ENCODE measurements at places on chromosomes 2 and 18. TPM values are rescaled to one million over a fixed set of nuclear protein-coding genes. Genes with fewer than 3 reads are reported as not detected.

MRPL30 gene
- 34.9 TPM for total RNA-seq

SGPP2 gene
- not detected for total RNA-seq

DYNAP gene
- not detected for total RNA-seq

SPDYA gene
- total RNA-seq: 0.77 TPM

DNA sequence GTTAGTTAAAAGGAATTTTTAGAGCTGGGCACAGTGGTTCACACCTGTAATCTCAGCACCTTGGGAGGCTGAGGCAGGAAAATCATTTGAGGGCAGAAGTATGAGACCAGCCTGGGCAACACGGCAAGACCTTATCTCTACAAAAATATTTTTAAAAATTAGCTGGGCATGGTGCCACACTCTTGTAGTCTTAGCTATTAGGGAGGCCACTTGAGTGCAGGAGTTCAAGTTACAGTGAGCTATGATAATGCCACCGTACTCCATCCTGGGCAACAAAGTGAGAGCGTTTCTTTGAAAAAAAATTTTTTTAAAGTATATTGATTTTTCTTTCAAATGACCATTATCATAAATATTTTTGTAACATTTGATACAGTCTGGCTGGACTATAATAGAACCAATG is 93.6 kb upstream of the FAM117B start:
- no peaks in the 10 kb centered on the region for H3K27me3 ChIP-seq
- no peaks in the 10 kb centered on the region for H3K4me1 ChIP-seq
- H3K27ac ChIP-seq: no peak overlapping the region
- DNase-seq: peak; percentile 25
- no peaks in the 10 kb centered on the region for H3K36me3 ChIP-seq

DNA sequence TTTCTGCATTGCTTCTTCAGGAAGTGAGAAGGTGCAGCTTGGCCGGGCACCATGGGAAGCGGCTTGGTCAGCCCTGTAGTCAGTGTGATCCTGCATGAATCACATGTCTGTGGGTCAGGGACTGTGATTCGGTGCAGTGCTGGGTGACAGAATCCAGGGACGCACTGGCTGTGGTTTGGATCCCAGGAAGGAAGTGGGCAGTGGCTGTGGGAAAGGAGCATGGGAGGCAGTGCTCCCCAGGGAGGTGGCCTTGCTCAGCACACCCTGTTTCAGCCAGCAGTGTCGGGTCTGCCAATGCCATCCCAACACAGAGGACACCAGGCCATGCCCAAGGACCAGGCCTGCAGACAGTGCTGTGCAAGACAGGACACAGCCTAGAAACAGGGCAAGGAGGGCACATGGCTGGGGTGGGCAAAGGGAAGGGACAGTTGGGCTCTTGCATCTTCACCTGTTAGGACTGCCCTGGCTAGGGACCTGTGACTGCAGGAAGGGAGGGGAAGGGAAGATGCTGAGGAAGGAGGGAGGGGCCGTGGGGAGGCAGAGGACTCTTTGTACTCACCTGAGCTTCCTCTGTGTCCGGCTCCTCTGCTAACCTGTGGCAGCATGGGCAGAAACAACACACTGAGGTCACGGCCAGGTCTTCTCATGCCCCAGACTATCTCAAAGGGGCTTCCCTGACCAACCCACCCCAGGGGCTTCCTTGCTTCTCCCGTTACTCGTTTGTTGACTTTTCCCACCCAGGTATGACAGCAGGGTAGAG is 37.2 kb upstream of the DNMT3A start:
- peak; percentile 64 for DNase-seq
- no peak overlapping the region for H3K4me3 ChIP-seq
- H3K27ac ChIP-seq: no peak overlapping the region
- H3K27me3 ChIP-seq: no peaks in the 10 kb centered on the region
- no peaks in the 10 kb centered on the region for H3K36me3 ChIP-seq

DNA sequence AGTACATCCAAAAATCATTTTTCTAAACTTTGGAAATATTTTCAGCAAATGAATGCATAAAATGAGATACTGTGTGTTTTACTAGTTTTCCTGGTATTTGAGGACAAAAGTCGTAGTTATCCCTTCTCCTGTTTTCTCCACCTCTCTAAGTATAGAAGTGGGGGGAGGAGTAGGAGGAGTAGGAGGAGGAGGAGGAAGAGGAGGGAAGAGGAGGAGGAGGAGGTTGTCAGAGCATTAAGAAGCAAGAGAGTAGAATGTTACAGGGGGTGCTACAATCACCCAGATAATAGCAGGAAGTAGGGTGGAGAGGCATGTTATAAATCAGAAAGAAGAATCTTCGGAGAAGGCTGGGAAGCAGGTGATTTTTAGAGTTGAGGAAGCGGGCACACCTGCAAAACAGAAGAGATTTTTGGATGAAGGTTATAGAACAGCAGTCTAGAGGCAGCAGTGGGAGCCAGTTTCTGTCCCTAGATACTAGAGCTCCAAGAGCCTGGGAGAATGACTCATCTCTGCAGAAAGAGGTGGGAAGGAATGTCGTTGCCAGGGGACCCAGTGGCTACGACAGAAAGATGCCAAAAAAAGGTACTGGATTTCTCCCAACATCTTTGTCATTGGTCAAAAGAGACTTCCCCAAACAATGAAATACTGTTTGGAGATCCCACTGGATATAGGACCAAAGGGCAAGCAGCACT is 44.2 kb upstream of the AQP4 start:
- H3K36me3 ChIP-seq: no peaks in the 10 kb centered on the region
- no peaks in the 10 kb centered on the region for H3K4me1 ChIP-seq
- H3K27ac ChIP-seq: no peak overlapping the region
- DNase-seq: no peak
- H3K27me3 ChIP-seq: no peaks in the 10 kb centered on the region
- H3K4me3 ChIP-seq: no peak overlapping the region

Data from fibroblast of lung (primary cell).